Left renal cortex interstitium (tissue), 4 donors: ENCODE measurements at places on chromosomes 1 and 21. TPM values are rescaled to one million over a fixed set of nuclear protein-coding genes. Genes with fewer than 3 reads are reported as not detected.

GRCh38 chr1:222772996-222773379 is 36.0 kb downstream of the FAM177B start:
- DNase-seq, result no peak

GRCh38 chr21:34959607-34960006 is 89.5 kb downstream of the RUNX1 start:
- DNase-seq, result no peak

GRCh38 chr21:35635261-35635660 is 425.1 kb downstream of the SETD4 start:
- DNase-seq, result no peak

- DNase-seq, result no peak
These were observed 307.7 kb downstream of the SIPA1L2 start for GRCh38 chr1:232322162-232322734.

DNA sequence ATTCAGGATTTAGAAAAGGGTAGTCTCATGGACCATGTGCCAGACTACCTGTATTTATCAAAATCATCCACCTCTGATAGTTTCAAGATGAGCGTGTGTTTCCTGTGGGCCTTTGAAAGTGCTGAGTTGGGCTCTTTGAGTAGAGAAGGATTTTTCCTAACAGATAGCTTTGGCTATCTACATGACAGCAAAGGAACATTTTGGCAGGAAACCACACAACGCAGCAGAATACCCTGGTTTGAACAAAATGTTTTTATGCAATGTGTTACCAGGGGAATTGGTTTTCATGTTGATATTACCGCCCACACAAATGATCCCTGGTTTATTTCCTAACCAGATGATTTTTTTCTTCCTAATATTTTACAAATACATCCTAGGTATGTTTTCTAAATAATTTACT is 431.4 kb downstream of the NEGR1 start:
- no peak for DNase-seq

Gene TNFRSF1B
- 5.9 TPM for polyA plus RNA-seq

DNA sequence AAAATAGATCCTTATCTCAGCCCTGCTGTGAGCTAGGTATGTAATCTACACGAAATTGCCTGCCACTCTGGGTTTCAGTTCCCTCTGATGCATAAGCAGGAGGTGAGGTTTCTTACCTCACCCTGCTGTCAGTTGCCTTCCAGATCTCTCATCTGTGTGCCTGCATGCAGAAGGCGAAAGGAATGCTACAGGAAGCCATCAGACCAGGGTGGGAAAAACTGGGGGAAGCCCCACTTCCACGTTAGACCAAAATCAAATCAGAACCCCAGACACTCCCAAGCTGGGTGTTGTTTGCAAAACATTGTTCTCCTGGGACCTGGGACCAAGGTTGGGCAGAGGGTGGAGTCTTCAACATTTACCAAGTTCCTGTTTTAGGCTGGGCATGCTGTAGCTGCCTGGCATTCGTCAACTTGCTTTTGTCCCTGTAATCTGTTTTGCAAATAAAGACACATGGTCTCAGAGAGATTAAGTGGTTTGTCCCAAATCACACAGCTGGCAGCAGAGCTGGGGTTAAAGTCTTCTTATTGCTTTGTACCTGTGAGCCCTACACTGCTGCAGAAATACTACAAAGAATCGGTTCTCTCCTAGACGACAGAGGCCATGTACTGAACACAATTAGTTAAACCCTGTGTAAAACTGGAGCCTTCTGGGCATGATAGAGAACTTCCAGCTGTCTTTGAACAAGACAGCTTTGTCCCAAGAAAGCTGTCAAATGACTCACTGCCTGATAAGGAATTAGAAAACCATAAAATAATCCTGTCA is 389.7 kb upstream of the RUNX1 start:
- DNase-seq, result no peak

DNA sequence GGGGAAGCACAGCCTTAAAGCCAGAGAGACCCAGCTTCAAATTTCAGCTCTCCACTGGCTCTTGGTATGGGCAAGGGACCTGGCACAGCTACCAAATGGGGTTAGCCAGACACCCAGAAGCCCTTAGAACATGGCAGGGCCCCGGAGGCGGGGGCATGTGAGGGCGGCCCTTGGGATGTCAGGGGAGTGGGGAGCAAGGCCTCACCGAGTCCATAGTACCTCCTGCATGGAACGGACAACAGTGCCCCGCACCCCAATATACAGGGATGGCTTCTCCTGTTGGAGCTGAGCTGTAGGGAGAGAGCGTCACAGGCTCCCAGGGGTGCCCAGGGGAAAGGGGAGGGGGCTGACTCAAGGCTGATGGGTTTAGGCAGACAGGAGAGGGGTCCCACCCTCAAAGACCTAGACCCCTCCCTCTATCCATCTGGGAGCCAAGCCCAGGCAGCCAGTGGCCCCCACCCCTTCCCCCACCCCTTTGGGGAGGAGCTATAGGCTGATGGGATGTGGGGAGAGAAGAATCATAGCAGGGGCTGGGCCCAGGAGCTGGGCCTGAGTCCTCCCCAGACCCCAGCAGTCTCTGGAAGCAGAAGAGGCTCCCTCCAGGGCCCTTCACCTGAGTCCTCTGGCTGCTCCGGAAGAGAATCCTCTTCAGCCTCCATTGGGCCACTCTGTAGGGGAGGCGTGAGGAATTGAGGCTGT is 16.5 kb downstream of the SPOCD1 start:
- DNase-seq, result no peak

- DNase-seq, result no peak
These were observed 3.1 kb downstream of the C1orf162 start for GRCh38 chr1:111476761-111477309.

Gene RHOU
- 13.2 TPM for polyA plus RNA-seq

Gene FAM72D
- polyA plus RNA-seq, result 2.1 TPM

Gene VHLL
- polyA plus RNA-seq, result not detected

- no peak for DNase-seq
These were observed 32.7 kb downstream of the C1orf21 start for GRCh38 chr1:184419350-184420161.
